ENCODE measurements at places on chromosomes 16 and 17.

DNA sequence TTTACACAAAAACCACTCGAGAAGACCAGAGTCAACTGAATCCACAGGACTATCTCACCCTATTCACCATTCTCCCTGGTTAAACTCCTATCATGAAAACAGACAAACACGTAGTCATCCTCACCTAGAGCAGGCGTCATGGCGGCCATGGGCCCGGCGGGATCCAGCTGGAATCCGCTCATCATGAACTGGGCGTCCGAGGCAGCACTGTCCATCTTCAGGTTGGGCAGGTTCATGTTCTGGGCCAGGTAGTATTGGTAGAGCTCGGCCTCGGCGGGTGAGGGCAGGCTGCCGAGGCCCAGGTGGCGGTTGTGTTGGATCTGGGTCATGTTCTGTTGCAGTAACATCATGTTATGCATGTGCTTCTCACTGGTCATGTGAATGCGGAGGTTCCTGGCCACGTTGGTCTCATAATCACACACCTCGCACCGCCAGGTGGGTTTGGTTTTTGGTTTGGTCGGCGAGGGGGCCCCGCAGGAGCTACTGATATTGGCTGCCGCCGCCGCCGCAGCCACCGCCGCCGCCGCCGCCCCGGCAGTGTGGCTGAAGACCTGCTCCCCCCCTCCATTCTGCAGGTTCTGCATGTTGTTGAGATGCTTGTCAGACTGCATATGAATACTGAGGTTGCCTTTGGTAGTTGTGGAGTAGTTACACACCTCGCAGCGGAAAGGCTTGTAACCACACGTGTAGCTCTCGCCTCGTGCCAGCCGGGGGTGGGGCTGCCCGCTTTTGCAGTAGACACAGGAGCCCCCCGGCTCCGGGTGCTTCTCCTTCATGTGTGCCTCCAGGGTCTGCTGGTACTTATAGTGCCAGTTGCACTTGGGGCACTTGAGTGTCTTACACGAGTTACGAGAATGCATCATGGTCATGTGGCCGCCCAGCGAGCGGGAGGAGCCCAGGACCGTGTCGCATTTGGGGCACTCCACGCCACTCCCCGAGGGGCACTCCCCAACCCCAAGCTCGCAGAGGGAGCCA lies 90.3 kb downstream of the ZFHX3 start:
- no peak for DNase-seq

GRCh38 chr17:5344914-5345313 lies 62.8 kb downstream of the RABEP1 start:
- DNase-seq = peak; percentile 8

DNA sequence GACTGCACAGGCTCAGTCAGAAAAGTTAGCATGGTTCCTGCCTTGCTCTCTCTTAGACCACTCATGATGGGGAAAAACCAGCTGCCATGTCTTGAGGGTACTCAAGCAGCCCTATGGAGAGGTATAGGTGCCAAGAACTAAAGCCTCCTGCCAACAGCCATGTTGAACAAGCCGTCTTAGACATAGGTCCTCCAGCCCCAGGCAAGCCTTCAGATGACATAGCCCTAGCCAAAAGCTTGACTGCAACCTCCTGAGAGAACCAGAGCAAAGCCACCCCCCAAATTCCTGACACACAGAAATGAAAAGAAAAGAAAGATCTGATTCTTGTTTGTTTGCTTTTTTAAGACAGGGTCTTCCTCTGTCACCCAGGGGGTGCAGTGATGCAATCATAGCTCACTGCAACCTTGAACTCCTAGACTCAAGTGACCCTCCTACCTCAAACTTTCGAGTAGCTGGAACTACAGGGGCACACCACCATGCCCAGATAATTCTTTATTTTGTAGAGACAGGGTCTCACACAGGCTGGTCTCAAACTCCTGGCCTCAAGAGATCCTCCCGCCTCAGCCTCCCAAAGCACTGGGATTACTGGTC lies 36.3 kb downstream of the CMTM3 start:
- DNase-seq = no peak

- no peak for DNase-seq
These were observed 10.7 kb upstream of the MRPS23 start for GRCh38 chr17:57860414-57860999.

DNA sequence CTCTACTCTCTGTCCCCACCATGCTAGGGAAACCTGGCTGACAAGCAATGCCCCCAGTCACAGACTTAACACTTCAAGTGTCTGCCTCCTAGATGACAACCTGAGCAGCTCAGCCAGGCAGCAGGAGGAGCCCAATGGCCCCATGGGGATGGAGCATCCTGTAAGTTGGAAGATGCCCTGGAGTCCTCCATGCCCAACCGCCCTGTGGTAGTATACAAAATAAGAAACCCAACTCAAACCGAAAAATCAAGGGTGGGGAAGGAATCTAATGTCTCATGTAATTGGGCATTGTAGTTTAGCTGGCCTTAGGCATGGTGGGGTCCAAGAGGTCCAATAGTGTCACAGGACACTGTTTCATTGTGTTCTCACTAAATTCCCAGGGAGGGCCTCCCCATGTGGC lies 104.0 kb downstream of the AIPL1 start:
- DNase-seq = no peak

GRCh38 chr17:57160624-57161023 lies 75.6 kb downstream of the AKAP1 start:
- DNase-seq = no peak

DNA sequence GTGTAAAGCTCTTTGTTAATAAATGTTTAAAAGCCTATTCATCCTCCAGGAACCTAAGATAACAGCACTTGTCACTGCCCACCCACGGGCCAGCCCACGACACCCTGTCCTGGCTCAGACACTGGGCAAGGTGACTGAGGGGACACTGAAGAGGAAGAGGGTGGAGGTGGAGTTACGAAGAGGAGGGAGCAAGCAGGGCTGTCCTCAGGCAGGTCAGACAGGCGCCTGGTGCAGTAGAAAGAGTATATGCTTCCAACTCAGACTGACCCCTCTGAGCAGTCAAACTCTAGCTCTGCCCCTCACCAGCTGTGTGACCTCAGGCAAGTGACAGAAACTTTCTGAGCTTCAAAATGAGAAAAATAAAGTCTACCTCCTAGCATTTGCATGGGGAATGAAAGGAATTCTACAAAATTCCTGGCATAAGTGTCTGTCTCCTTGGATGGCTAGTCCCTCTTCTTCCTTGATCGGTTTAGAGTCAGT lies 22.8 kb downstream of the TEX2 start:
- DNase-seq = peak; percentile 26

GRCh38 chr17:47363171-47363570 lies 39.4 kb downstream of the EFCAB13 start:
- DNase-seq = no peak

DNA sequence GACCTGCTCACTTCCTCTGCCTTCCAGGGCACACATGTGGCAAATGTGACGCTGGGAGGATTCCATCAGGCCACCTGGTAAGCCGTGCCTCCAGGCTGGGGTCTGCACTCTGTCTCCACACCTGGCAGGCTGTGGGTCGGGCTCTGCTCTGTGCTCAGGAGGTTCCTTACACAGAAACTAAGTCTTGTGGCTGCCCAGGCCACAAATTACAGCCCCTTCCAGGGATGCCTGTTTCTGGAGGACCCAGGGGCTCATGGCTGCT lies 58.2 kb downstream of the RMI2 start:
- no peak for DNase-seq

- DNase-seq = peak; percentile 36
These were observed 584 bp upstream of the STAT5B start for GRCh38 chr17:42276609-42277341.

- DNase-seq = no peak
These were observed 34.4 kb upstream of the MNT start for GRCh38 chr17:2435181-2435741.

DNA sequence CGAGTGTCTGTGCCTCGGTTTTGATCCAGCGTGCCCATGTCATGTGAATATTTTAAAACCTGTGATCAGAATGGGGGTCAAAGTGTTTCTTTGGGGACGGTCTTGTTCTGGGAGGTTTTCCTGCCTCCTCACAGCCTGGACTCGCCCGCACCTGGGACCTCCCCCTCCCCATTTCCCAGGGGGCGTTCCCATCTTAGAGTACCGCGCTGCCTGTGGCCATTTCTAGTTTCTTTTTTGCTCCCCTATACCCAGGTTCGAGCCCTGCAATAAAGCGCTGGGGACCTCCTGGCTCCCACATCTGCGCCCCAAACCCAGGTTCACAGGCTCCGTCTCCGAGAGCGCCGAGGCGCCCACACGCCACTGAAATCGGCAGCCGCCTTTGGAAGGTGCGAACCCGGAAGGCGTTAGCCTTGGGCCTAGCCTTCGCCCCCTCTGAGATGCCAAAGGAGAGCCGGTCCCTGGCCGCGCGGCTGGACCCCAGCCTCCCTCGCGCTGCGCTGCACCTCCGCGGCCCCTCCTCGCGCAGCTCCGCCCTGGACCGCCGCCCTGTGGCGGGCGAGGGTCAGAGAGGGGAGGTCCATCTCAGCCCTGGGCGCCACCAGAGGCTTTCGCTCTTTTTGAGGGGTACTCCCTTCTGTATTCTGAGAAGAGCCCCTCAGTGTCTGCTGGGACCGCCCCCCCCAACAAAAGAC lies 1.7 kb downstream of the KCNJ12 start:
- peak; percentile 67 for DNase-seq

DNA sequence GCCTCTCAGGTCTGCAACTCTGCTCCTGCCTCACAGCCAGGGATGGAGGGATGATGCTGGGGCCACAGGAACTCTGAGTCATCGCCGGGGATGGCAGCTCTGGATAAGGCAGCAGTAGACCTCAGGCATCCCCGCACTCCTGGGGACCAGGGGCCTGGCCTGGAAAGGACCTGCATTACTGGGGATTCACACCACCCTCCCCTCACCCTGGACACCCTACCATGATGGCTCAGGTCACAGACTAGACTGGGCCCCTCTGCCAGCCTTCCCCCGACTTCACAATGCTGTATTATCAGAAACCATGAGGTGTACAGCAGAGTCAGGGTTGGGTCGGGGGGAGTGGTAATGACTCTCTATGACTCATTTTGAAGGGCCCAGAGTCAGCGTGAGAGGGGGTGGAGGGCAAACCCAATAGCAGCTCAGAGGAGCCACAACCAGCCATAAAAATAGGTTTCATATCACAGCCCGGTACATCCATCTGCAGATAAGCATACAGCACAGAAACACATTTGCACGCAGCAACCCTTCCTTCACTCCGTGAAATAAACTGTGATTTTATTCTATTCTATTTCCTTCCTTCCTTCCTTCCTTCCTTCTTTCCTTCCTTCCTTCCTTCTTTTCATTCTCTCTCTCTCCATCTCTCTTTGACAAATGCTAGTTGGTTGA lies 28.8 kb downstream of the DYNLRB2 start:
- peak; percentile 51 for DNase-seq

- no peak for DNase-seq
These were observed at the start of gene EVI2B for GRCh38 chr17:31313982-31314781. EVI2B (minus strand) TSS chr17:31314054; CDS start chr17:31305609, 8,445 bp downstream.

DNA sequence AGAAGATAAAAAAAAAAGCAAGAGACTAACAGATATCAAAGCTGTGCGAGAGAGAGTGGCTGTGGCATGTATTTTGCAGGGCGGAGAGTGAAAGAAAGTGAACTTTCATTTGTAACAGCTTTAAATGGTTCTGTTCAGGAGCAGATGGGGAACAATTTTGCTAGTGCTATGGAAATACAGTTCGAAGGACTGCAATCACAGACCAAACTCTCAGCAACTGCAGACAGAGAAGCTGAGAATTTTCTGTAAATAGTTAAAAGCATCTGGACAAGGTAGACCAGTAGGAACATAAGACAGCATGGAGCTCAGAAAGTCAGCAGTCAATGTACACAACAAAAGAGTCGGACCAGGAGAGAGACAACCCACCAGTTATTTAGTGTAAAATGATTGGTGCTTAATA lies 62.3 kb downstream of the TBX4 start:
- no peak for DNase-seq

DNA sequence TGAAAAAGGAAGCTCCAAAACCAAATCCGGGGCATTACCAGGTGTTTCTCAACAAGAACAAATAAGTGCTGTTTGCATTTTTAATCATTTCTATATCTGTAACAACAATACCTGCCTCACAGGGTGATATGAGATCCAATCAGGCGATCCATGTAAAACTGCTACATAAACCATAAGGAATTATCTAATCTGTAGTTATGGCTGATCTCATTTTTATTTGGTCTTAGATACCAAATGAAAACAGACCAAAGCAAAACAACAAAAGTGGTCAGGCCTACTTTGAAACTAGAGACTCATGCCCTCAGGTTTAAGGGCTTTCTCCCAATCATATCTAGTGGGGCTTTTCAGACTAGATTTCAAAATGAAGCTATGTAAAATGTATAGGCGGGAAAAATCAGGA lies 28.3 kb downstream of the XPO6 start:
- no peak for DNase-seq

GRCh38 chr16:3879887-3880564 lies 487 bp downstream of the CREBBP start:
- peak; percentile 42 for DNase-seq

DNA sequence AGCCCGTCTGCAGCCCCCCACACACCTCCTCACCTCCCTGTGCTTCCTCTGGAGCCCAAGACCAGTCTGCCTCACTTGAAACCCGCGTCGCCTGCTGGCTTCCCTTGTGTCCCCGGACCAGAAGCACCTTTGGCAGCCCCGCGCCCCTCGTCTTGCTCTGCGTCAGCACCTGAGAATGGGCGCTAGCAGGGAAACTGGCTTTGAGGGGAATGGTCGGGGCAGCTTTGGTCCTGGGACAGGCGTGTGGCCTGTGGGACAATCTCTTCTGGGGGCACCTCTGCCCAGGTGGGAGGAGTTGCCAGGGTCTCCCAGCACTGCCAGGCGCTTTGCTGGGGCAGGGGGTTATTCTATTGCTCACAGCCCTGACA lies 3.6 kb upstream of the MAFG start:
- DNase-seq = no peak

DNA sequence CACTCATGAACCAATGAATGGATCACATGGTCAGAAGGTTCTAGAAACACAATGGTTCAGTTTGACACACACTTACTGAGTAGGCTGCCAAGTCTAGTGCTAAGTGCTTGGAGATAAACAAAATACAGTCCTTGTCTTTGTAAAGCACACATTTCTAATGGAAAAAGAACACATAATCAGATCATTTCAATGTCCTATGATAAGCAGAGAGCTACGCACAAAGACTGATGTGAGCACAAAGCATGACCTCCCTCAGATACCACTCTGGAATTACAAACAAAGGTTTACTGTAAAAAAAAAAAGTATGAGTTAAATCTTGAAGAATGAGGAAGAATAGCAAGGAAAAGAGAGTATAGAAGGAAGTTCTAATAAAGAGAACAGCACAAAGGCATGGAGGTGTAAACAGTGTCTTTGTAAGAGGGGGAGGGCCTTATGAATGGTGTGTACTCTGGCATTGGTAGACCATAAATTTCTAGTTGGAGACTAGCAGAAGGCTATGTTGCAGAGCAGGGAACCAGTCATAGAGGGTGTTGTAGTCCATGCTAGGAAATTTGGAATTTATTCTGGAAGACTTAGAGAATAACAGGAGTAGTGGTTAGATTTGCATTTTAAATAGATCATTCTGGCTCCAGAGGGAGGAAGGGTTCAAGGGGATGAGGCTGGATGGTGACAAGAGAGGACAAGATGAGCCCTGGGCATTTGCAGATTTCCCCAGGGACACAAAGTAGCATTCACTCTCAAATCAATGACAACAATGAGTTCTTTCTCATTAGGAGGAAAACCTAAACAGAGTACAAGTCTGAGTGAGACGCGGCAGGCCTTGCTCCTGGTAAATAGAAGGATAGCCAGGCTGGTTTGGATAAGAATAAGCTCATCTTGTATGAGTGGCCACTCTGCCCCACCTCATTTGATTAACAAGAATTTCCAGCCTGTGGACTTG lies 468.0 kb downstream of the TOX3 start:
- DNase-seq = no peak
